ENCODE measurements at places on chromosomes 5 and 9. TPM values are rescaled to one million over a fixed set of nuclear protein-coding genes. Genes with fewer than 3 reads are reported as not detected.

DNA sequence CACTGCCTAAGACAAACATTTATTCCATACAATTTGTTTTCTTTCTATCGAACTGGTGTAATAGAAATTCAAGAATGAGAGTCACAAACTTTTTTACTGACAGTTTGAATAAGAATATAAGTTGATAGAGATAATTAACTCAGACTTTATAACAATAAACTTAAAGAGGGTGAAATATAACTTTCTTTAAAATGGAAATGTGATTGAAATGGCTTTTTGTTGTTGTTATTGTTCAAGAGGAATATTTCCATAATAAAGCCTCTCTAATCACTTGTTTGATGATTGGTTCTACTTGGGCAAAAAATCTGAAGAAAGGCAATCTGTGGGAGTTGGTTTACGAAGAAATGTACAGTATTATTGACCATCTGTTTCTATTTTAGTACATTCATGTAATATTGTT lies 79.3 kb downstream of the ST8SIA4 start:
- DNase-seq, result no peak

DNA sequence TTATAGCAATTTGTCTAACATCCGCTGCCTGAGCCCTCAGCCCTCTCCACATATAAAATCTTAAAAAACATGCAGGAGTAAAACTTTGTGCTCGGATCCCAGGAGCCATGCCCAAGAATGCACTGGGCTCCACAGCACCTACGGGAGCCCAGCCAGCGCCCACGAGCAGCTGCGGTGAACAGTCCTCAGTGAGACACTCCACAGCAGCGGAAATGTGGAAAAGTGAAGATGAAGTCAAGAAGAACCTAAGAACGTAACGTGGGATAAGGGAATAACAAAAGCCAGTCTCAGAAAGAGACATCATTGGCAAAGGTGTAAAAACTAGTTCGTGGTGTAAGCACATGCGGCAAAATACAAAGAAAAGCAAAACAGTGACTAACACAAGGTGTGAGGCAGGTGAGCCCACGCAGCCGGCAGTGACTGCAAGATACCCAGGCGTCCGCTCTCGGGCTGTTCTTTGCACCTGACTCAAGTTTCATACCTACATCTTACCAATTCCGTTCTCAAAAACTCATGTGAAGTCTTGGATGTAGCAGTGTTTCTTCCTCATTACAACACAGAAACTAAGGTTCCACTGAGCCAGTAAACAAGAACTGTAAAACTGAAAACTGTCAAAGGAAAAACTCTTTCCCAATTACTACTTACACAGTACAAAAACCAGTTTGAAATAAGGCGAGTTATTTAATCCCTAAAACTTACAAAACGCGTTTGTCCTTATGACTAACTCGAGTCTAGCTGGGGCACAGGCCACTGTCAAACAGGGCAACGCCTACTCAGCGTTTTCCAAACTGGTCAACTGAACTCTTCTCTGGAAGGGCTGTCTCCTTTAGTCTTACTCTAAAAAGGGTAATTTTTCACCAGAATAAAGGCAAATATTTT lies 1.7 kb downstream of the CAMSAP1 start:
- DNase-seq, result no peak

AK8 gene
- total RNA-seq, result 1.2 TPM

GLRX gene
- 9.8 TPM for total RNA-seq

IFNK gene
- total RNA-seq, result not detected

TOR1A gene
- 21.6 TPM for total RNA-seq

DNA sequence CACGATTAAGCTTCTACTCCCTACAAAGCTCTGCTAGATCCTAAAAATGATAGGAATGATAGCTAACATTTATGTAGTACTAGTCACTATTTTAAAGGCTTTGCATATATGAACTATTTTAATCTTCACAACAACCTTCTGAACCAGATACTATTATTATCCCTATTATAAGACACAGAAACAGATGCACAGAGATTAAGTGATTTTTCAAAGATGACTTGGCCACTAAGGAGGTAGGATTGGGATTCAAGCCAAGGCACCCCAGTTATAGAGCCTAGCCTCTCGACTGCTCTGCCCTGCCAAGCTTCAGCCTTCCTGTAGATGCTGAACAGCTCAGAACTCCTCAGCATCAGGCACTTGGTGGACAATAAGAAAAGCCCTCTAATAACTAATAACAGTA lies 200.9 kb upstream of the PTGER4 start:
- DNase-seq, result no peak

DNA sequence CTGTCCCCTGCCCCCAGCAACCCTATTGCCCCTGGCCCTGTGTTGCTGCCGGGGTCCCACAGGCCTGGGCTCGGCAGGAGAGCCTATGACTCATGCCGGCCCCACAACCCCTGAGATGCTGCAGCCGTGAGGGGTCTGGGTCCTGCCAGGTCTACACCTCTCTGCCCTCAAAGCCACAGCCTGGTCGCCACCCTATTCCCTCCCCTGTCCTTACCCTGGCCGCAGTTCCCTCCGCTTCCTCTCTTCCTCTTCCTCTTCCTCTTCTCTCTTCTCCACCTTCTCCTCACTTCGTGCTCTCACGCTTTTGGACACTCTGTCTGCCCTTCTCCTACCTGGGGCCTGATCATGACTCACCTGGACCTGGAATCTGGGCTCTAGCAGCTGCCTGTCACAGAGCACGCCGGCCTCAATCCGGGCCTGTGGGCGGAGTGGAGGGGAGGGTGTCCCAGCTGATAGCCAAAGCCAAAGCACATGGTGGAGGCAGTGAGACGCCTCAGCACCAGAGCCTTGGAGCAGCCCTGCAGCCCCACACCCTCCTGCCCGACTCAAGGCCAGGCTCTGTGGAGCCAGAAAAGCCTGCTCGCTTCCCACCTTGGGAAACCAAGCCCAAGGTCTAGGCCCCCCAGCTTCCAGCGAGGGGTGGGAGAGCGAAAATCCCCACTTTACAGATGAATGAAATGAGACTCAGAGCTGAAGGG lies 26.8 kb upstream of the CSF1R start:
- DNase-seq, result peak; percentile 6

APBA1 gene
- total RNA-seq, result 24.9 TPM

DNA sequence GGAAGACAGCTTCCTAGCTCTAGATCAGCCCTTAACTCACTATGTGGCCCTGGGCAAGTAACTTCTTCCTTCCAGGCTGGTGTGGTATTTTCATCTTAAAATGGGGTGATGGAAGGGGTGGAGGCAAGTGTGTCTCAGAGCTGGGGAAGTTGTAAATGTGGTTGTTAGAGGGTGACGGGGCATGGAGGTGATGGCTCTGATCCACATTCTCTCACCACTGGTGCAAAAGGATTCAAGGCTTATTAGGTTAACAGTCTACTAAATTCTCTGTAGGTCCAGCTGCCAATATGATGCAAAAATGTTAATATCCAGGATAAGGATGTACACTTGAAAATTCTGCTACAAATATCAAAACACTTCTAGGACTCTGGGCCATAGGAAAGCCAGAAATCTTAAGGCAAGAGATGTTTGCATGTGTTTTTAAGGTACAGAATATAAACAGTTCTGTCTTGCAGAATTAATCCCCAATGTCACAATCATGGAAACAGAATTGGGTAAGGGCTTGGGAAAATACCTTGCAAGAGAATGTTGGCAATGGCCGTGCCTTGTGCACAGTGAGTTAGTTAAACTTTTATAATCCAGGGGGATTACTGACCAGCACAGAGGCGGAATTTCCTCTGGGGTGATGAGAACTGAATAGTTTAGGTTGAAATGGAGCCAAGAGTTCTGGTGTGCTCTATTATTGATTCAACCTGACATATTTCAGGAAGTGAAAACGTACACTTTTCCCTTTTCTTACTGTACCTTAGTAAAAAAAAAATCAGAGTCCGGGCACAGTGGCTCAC lies 19.8 kb downstream of the TNFSF15 start:
- DNase-seq, result no peak

DNA sequence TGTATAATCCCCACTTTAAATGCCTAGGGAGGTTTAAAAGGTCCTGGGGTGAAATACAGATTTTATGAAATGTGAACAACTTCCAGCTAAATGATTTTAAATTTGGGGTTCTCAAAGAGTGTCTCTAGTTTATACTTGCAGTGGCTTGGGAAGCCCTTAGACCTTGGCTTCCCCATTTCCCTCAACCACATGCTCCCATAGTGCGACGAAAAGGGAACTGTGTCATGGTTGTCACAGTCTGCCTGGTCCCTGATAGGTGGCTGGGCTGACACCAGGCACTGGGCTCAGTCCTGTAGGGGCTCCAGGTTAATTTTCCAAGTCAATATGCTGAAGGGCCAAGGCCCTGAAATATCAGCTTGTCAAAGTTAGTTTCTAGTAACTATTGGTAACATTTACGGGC lies 10.4 kb upstream of the CXCL14 start:
- DNase-seq, result no peak

LCN1 gene
- not detected for total RNA-seq

ANGPTL2 gene
- 2.0 TPM for total RNA-seq

GRCh38 chr5:116998024-116998423 lies 423.4 kb upstream of the SEMA6A start:
- DNase-seq, result no peak

DNA sequence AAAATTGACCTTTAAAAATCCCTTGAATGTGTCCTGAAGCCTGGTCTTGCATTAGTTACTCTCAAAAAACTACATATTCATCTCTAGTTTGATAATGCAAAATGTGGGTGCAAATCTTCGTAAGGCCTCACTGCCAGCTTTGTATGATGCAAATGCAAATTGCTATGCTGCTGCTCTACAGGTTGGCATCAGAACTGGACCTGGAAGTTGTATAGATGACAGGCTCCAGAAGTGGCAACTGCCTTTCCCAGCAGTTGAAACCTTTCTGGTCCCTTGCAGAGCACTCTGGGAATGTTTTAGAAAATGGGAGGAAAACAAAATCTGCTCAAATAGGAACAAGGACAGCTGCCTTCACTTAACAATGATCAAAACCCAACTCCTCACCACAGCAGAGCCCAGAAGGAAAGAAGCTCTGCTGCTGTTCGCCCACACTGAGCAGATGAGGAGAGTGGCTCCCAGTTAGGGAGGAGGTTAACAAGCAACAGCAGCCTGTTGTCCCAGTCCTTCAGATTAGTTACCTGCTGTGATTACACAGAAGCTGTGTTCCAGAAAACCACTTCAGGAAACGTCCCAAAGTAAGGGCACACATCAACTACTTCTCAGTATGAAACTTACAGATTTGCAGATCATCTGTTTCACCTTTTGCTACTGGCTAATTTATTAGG lies 93.5 kb downstream of the PLPP1 start:
- DNase-seq, result no peak

DNA sequence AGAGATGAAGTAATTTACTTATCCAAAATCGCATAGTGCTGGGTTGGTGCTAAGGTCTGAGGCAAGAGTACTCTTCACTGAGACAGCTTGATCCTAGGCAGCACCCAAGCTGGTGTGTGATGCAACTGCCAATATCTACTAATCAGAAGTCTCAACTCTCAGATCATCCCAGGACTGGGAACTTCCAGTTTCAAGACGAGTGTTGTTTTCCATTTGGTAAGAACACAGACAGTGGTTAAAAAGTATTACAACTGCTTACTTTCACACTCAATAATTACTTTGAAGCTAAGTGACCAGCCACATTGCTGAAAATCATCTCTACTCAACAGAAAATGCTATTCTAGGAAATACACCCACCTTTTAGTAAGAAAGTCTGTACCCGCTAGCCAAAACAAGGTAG lies 45.3 kb downstream of the FBXW11 start:
- DNase-seq, result no peak

DNA sequence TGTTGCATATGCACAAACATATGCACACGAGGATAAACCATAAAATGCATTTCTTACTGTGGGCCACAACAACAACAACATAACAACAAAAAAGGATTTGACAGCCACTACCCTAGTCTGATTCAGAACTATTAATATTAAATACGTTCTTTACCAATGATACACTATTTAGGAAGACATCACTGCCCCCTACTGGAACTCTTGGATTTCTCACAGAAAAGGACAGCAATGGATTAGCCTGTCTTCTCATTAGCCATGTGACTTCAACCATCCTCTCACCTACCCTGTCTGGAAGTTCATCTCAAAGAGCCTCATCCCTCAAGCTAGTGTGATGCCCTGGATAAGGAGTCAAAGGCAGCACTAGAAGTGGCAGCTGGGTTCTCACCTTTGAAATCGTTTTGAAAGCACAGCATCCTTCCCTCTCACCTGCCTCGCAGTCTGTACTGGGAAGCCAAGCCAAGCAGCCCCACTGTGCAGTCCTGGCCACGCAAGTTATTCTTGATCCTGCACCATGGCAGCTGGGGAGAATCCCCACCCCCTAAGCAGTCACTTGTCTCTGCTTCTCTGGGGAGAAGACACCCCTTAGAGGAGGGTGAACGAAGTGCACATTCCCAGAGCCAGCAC lies 64.6 kb downstream of the SH3TC2 start:
- DNase-seq, result peak; percentile 7

GRIN3A gene
- total RNA-seq, result 9.4 TPM

DNA sequence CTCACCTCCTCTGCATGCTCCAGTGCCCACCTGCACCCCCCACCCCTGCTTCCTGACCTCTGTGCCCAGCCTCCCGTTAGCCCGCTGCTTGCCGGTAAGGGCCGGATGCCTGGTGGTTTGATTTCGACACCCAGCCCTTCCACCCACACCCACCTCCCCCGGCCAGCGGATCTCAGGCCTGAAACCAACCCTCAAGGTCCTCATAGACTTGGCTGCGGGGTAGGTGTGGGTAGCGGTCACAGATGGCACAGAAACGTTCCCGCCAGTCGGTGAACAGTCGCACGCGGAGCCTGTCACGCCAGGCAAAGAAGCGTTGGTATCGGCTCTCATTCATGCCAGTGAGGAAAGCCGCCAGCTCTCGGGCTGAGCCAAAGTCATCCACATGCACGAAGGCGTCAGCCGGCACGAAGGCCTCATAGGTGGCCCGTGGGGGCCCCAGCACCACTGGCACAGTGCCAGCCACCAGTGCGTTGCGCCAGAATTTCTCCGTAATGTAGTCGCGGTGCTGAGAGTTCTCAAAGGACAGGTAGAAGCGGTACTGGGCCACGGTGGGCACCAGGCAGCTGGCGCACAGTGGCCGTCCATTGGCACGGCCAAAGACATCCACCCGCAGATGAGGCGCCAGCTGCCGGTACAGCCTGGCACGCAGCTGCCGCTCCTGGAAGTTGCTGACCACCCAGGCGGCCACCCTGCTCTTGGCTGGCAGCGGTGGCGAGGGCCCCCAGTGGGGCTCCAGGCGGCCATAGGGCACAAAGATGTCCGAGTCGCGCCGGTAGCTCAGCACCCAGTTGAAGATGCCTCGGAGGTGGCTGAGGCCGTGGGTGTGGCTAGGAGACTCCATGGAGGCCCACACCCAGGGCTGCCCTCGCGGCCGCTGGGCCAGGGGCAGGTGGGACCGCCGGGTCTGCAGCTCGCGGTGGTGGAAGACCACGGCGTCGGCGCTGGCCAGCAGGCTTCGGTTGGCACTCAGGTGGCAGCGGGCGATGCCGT lies 1.1 kb downstream of the FUT7 start:
- DNase-seq, result no peak

- no peak for DNase-seq
These were observed 17.3 kb downstream of the CHD1 start for GRCh38 chr5:98911280-98912040.

THG1L gene
- 22.8 TPM for total RNA-seq

Measured in frontal cortex (tissue), 4 donors.